ENCODE measurements at places on chromosomes 5 and 9.

- DNase-seq, result no peak
These were observed 1.5 kb downstream of the KIF12 start for GRCh38 chr9:114097613-114098020.

DNA sequence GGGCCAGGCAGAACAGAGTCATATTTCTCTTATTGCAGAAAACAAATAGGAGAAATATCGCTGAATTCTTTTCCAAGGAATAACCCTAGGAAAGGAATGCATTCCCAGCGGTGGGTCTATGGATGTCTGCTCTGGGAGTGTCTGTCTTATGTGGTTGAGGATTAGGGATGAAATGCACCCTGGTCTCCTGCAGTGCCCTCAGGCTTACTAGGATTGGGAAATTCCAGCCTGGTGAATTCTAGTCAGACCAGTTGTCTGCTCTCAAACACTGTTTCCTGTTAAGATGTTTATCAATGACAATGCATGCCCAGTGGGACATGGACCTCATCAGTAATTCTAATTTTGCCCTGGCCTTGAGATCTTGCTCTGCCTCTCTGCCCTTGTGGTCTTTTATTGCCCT, 136.1 kb upstream of the ELAVL2 start:
- no peak for DNase-seq

DNA sequence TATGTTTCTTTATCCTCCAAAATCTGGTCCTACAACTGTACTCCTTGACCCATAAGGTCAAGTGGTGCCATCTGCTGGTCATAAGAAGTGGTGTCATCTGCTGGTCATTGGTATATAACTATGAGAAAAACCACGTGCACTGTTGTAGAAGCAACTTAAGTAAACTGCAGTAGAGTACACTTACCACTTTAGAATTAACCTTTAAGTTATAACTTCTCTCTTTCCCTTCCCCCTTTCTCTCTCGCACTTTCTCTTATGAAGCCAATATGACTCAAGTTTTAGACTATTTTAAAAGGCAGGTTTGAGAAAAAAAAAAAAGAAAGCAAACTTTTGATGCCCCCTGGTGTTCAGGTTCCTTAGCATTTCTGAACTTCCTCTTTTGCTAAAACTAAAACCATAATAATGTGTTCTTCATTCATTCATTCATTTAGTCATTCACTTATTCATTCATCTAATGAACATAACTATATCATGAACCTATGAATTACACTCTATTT, 12.8 kb upstream of the MTAP start:
- DNase-seq, result peak; percentile 69

- no peak for DNase-seq
These were observed 625 bp upstream of the UBLCP1 start for GRCh38 chr5:159262472-159262858.

GRCh38 chr9:34637356-34638137, at the start of gene SIGMAR1:
SIGMAR1 (minus strand) TSS chr9:34637787; CDS start chr9:34637697, 90 bp downstream.
- peak; percentile 94 for DNase-seq

DNA sequence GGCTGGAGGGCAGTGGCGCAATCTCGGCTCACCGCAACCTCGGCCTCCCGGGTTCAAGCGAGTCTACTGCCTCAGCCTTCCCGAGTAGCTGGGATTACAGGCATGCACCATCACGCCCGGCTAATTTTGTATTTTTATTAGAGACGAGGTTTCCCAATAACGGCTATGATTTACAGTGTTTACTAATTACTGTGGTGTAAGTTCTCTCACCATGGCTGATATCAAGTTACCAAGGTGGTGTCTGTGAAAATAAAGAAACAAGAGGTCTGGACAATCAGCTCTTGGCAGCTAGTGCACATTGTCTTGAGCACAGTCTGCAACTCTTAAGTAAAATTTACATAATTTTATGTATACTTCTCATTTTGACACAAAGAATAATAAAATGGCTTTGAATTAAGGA, 385.5 kb upstream of the COX7C start:
- no peak for DNase-seq

GRCh38 chr5:169762338-169763095, 125.4 kb downstream of the DOCK2 start:
- DNase-seq, result no peak

DNA sequence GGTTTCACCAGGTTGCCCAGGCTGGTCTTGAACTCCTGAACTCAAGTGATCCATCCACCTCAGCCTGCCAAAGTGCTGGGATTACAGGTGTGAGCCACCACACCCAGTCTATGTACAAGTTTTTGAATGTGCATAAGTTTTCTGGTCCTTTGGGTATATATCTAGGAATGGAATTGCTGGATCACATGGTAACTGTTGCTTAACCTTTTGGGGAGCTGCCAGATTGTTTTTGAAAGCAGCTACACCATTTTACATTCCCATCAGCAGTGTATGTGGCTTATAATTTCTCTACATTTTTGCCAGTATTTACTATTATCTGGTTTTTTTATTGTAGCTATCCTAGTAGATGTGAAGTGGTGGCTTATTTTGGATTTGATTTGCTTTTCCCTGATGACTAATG, 8.9 kb upstream of the LNPEP start:
- DNase-seq, result no peak

DNA sequence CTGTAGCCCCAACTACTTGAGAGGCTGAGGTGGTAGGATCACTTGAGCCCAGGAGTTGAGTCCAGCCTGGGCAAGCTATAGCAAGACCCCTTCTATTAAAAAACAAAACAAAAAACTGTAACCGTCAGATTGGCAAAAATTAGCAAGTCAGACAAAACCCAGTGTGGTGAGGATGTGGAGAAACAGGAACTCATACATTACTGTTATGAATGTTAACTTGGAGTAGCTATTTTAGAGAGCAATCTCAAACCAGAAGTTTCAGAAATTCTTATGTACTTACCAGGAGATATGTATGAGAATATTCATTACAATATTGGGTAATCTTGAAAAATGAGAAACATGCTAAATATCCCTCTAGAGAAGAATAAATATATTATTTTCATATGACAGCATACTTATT, 120.3 kb downstream of the INVS start:
- DNase-seq, result no peak

GRCh38 chr5:56313004-56313531, 79.9 kb upstream of the ANKRD55 start:
- DNase-seq, result no peak

GRCh38 chr9:126623667-126624478, 10.1 kb downstream of the LMX1B start:
- DNase-seq, result no peak

- no peak for DNase-seq
These were observed 60.4 kb downstream of the FOXI1 start for GRCh38 chr5:170166101-170166500.

- DNase-seq, result no peak
These were observed 16.0 kb downstream of the TRAF1 start for GRCh38 chr9:120910643-120911042.

DNA sequence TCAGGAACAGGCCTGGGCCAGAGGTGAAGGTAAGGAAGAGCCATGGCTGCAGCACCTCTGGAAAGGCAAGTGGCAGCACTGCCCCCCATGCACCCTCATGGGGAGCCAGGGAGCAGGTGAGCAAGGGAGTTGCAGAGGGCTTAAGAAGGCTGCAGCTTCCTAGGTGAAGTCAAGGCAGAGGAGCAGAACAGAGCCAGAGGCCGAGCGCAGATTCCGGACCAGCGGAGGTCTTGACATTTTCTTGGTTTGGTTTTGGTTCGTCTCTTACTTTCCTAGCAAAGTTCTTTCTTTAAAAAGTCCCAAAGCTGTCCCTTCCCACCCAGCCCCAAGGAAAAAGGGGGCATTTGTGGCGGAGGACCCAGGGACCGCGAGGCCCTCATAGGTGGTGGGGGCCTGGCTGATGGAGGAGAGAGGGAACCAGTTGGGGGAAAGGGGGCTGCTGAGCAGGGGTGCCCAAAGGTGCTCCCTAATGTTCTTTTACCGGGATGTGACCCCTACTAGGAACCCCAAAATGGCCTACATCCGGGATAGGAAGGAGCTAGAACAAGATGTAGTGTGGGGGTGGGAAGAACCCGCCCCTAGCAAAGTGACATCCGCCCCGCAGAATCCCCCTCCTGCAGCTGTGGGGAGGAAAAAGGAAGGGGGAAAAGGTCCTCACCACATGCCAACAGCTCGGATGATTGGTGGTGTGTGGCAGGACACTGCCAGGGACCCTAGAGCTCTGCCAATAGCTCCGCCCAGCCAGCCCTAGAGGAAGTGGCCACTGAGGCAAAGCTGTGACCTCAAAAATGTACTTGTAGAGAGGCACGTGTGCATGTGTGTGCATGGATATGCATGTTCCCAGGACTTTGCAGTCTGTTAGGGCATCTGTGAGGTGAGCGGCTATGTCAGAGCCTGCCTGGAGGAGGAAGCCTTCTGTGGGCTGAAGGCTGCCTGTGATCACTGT, 914 bp upstream of the CD72 start:
- DNase-seq, result no peak

GRCh38 chr5:137500615-137501225, 1.6 kb upstream of the SPOCK1 start:
- no peak for DNase-seq

- no peak for DNase-seq
These were observed 185.2 kb upstream of the NREP start for GRCh38 chr5:111942201-111942600.

DNA sequence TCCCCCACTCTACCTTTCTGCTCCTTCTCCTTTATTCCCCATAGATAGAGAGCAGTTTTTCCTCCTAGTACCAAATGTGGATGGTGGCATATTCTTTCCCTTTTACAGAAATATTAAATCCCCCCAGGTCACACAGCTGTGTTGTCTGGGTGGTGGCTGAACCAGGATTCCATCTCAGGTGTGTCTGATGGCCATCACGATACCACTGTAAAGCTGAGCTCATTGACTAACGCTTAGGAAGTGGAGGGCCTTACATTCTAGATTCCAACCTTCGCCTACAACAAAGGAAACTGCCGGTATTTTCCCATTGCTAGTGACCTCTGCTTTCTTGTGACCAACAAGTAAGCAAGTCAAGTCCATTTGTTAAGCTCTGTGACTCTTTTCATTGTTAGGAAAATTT, 131.9 kb upstream of the KLF4 start:
- no peak for DNase-seq

DNA sequence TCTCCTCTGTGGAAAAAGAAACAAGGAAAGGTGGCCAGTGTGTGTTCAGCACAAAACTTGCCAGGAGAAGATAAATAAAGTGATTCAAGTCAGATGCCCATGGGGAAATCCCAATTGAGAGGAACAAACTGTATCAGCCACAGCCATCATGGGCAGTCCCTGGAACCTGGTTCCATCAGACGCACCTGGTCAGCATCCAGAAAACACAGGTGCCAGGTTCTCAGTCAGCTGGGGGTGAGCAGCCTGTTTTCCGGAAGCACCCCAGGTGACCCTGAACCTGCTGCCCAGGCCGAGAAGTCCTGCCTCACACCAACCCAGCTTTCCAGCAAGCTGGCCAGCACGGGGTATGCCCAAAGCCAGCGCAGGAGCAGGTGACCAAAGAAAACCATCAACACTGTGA, 30.5 kb downstream of the PTCH1 start:
- no peak for DNase-seq

- no peak for DNase-seq
These were observed 129.3 kb upstream of the EPB41L4A start for GRCh38 chr5:112548246-112548881.

DNA sequence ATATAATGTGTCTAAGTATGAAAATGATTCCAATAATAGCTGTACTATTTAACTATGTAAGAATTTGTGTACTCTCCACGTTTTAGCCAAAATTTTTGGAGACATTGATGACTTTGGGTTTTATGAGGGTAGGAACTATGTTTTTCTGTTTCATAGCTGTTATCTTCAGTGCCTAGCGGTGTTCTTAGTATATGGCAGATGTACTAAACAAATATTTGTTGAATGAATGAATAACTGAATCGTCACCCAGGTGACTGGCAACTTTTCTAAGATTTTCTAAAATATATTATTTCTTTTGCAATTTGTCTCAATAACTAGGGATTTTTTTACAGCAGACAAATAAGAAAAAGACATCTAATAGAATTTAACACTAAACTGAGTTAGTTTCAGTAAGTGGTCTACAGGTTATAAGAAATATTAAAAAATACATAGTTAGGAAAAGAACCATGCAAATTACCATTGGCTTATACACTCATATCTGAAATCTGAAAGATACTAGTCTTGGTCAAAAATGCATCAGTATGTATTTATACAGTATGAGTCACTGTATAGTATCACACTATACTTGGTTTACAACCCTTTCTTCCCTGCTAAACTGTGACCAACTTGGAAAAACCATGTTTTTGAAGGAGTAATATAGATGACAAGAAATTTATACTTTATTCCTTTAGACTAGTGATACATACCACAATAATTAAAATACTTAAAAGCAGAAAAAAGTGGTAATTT, 10.5 kb upstream of the ERCC6L2 start:
- DNase-seq, result no peak

GRCh38 chr9:71824257-71824656, 55.9 kb upstream of the CEMIP2 start:
- no peak for DNase-seq

DNA sequence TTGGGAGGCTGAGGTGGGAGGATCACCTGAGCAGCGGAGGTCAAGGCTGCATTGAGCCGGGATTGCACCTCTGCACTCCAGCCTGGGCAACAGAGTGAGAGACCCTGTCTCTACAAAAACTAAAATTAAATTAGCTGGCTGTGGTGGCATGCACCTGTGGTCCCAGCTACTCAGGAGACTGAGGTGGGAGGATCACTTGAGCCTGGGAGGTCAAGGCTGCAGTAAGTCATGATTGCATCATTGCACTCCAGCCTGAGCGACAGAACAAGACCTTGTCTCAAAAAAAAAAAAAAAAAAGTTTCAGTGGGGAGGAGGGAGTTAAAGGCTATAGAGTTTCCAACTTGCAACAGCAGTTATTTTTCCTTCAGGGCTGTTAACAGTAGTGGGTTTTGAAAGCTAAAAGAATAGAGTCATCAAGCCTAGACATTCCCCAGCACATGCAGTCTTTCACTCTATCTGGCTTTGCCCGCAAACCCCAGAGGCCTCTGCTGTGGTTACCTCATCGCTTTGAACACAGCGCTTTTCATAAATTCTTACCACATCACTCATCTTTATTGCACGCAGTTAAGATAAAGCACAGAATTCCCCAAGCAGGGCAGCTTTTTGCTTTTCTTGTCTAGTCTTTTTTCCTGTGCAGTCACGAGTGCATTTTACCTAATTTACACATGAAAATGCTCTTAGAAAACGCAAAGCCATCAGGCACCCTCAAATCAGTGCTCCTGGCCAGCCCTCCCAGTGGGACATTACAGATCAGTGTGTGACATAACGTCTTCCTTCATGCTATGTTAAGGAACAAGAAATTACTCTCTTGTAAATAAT, 8.7 kb upstream of the SLC2A8 start:
- no peak for DNase-seq

GRCh38 chr9:131951905-131952304, 127.8 kb downstream of the MED27 start:
- no peak for DNase-seq

DNA sequence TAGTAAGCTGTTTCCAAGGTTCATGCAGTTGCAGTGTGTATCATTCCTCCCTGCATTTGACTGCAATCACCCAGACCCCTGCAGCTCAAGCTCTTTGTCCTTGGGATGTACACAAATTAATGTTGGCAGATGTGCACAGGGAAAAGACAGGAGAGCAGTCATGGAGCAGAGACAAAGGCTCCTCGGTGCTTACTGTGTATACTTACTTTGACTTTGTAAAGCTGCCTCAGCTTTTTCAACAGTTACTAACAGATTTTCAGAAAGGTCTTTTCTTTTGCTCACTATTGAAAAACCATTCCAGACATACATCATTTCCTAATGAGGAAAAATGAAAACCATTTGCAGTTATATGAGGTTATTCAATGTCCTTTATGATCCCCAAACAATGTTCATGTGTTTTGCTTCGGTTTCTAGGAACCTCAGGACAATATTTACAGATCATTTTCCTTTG, 124.9 kb downstream of the TTC39B start:
- DNase-seq, result peak; percentile 86
